ENCODE measurements at places on chromosomes 3 and 15.

GRCh38 chr15:64985366-64986033, 4.2 kb downstream of the SPG21 start:
- peak; percentile 18 for DNase-seq

- no peak for DNase-seq
Observed at GRCh38 chr3:180058238-180058637, 21.5 kb upstream of the PEX5L start.

DNA sequence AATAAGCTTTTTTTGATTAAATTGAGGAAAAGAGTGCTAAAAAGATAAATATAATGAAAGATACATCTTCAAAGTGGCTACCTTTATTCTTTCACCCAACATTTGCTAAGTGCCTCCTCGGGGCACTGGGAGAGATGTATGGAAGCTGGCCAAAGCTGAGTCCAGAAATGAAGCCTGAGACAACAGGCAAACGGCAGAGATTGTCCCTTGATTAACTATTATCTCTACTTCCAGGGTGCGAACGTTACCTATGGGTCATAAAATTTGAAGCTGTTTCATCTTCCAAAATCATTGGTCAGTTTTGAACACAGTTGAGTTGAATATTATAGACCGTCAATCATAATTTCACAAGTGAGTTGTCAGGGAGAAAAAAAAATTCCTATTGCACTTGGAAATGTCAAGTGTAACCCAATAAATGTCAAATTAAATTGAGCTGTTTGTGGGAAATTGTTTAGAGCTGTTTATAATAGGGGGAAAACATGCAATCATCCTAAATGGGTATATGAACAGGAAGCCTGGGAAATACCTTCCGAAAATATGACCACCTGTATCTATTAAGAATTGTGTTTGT, 73.9 kb downstream of the SUCLG2 start:
- no peak for DNase-seq

- peak; percentile 45 for DNase-seq
Observed at GRCh38 chr15:75452865-75453702, 1.6 kb upstream of the SIN3A start.

DNA sequence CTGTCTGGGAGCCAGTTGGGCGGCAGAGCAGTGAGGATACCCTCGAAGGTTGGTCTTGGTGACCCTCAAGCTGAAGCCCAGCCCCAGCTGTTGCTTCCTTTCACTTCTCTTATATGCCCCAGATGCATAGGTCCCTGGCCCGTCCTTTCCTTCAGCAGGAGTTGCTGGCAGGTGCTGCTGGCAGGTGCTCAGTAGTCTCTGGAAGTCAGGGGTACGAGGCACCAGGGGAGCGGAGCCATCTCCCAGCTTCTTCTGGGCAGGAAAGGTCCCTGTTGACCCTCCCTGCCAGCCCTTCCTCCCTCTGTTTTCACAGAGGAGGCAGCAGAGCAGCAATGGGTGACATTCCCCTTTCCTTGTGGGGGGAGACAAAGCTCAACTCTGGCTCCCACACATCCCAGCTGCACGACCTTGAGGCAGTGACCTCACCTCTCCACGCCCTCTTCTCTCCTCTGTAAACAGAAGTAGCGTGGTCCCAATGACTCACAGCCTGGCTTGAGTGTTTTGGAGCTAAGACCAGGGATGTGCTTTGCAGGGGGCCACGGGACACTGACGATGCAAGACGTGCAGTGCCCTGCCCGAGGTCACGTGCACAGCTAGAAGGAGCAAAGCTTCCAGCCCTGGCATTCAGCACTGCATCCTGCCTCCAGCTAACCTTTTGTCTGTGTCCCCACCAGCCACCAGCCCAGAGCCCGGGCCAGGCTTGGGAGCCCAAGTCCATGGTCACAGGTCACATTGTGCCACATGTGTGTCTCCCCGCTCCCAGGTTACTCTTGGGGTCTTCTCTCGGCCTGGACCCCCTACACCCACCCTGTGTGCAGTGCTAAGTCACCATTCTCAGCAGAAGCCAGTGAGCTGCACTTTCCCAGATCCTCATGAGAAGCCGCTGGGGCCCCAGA, 49.7 kb downstream of the SLC6A6 start:
- peak; percentile 63 for DNase-seq

DNA sequence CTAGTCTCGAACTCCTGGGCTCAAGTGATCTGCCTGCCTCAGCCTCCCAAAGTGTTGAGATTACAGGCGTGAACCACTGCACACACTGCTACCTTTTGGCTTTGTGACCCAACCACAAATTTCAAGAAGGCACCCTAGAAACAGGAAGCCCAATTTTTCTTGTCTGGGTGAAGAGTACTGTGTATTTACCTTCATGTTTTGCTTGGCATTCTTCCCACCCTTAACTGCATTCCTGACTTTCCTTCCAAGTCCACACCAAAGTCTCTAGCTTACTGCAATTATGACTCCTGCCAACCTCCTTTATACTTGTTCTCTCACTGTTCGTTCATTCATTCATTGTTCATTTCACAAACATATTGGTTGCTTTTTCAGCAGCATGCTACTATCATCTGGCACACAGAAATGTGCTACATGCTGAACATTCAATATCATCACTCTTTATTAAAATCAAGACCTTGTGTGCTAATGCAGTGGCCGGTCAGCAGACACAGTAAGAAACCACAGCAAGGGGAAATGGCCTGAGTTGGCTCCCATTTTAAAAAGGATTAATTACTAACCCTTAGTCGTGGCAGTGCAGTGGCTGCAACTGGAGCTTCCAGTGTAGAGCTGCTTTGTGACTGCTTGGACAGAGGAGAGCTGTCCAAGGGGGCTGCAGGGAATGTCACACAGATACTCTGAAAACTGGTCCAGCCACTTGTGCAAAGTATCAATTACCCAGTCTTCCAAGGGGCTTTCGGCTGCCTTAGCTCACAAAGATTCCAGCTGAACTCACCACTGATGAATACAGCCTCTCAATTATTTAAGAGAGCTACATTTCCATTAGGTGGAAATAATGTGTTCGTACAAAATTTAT, 94.0 kb downstream of the ETFA start:
- peak; percentile 74 for DNase-seq

GRCh38 chr3:52029535-52029934, 26.8 kb downstream of the DUSP7 start:
- DNase-seq: no peak

GRCh38 chr15:65176056-65176455, 9.1 kb downstream of the CLPX start:
- no peak for DNase-seq

DNA sequence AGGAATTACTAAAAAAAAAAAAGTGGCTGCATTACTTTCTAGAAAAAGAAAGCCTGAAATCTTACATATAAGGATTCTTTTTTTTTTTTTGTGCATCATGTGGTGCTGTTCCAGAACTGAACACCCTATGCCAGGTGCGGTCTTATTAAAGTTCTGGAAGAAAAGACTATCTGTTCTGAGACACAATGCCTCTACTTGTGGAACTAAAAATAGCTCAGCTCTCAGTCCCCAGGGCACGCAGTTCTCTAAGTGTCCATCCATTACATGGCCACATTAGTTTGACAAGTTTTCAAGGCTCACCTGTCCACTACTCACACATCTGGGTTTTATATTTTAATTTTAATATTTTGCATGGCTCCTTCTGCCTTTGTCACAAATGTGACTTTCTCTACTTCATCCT, 126.6 kb upstream of the ADAMTS9 start:
- DNase-seq: no peak

DNA sequence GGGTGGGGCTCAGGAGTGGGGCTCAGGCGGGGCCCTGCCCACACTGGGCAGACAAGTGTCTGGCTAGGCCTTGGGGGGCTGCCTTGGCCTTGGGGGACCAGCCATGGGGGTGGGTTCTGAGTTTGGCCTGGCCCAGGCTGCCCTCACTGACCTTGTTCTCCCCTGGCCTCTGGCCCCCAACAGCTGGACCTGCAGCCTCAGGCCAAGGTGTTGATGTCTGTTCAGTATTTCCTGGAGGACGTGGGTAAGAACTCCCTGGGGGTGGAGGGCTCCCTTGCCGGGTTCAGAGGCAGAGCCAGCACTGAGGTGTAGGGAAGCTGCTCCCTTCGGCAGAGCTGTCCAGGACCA, 20.0 kb downstream of the PRKCD start:
- no peak for DNase-seq

- DNase-seq: no peak
Observed at GRCh38 chr15:57763176-57763964, 56.9 kb downstream of the POLR2M start.

GRCh38 chr15:60718661-60719069, 239.7 kb upstream of the ICE2 start:
- no peak for DNase-seq

DNA sequence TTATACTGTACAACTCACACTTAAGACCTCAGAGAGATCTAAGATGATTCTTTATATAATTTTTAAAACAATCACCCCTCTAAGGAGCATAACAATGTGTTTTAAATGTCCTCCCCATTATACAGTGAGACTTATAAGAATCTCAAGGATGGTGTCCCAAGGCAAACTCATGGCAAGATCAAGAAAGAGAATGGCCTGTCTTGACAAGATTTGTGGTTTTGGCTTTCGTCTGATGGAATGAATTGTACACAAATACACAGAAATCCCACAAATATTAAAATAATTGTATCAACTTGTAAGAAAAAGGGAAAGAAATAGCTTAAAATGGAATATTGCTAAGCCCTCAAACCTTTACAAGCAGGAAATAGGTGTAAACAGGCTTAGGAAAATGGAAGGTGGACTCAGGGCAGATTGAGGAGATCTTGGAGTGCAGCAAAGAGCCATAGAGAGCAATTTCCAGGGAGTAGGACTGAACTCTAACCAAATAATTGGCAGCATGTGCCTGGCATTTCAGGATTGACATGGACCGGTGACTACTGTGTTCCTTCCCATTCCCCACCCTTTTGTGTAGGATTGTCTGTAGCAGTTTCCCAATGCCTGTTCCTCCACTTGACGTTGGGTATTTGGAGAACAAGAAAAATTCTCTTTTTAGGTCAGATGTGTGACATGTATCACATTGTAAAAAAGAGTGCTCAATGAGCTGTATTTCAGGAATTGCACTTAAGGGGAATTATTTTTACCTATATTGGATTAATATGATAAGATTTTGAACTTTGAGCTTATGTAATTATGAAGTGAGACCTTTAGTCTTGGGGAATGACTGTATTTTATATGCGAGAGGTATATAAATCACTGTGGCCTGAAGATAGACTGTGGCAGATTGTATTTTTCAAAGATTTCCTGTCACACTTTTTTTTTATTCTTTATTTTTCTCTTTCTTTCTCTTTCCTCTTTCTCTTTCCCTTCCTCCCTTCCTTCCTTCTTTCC, 317.8 kb upstream of the SLITRK3 start:
- peak; percentile 47 for DNase-seq

DNA sequence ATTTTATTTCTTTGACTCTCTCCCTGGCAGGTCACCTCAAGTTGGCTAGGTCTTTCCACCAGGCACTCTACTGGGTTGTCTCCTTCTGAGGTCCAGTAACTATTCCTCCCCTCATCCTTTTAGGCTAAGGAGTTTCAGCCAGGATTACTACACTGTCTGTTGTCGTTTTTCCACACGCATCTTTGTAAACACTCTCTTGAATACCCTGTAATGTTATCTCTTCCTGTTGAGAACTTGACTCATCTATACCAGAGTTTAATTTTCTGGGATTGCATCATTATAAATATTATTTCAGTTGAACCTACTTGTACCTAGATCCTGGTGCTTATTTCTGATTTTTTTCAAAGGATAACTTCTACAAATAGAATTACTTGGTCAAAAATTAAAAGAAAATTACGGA, 138.3 kb downstream of the SQOR start:
- DNase-seq: peak; percentile 41

DNA sequence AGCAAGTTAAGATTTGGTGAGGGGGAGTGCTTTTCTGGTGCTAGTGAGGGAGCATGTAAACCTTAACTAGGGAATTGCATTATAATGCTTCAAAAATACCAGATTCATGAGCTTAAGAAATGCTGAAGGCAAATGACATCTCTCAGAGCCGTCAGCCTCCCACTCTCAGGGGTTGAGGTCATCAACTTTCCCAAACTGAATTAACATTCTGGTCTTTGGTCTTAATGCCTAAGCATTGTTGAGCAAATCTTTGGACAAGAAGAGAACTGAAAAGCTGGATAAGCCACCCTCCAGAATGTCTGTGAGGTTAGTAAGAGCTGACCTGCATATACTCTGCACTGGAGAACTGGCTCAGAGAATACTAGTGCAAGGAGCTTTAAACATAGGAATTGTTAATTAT, 124.9 kb upstream of the GAP43 start:
- no peak for DNase-seq

- peak; percentile 11 for DNase-seq
Observed at GRCh38 chr3:130894986-130895280, 1.0 kb downstream of the ATP2C1 start.

GRCh38 chr3:126464494-126464893, 11.2 kb downstream of the ZXDC start:
- no peak for DNase-seq

DNA sequence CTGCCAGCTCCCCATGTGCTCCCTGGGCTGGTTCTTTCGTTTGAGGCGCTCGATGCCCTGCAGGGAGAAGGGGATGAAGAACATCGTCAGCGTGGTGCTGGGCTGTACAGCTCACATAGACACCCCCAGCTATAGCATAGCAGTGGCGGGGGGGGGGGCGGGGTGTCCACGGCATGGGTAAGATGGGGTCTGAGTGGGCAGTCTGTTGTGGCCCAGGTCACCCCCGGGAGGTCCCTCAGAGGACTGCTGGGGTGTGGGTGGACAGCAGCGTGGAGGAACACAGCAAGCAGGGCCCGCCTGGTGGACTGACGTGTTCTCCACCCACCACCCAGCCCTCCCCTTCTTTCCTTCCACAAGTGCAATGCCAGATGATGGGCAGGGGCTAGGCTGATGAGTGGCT, 43.7 kb downstream of the TGM4 start:
- no peak for DNase-seq

GRCh38 chr15:80531388-80531787, 127.2 kb downstream of the ARNT2 start:
- no peak for DNase-seq

DNA sequence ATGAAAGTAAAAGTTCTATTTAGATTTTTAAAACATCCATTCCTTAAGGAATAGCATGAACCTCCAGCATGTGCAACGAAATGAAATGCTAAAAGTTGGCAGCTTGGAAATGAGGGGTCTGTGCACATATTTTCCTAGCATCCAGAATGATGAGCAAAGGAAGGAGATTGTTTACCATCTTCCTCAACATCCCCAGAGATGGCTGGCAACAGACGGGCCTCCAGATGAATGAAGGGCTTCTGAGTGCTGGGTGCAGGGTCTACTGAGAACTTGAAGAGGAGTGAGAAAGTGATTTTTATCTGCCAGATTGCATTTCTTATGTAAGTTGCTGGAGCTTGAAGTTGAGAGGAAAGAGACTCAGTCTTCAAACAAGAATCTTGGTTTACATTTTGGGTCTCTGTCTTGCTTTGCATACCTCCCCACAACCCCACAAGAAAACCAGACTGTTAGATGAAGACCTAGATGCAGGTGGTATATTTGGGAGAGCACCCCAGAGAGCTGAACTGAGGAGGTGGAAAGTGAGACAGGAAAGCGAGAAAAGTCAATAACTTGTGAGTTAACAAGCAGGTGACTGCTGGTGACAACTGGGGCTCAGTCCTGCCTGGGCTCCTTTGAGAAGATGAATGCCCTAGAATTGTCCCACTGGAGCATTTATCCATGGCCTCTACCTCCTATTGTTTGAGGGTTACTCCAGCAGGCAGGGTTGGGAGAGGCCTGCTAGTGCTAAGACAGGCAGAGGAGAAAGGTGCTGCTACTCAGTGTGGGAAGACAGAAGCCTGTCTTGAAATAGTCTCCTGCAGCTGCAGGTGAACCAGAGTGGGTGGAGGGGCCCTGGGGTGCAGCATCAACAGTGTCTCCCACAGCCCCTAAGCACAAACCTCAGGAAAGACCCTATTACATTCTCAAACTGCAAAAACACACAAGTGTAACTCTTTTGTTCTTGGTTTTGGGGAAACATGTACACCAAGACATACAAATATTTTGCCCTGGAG, 10.5 kb upstream of the CCK start:
- DNase-seq: no peak

Measured in epithelial cell of esophagus (primary cell).